AG04449 (cell line): ENCODE measurements at places on chromosomes 11 and 22.

DNA sequence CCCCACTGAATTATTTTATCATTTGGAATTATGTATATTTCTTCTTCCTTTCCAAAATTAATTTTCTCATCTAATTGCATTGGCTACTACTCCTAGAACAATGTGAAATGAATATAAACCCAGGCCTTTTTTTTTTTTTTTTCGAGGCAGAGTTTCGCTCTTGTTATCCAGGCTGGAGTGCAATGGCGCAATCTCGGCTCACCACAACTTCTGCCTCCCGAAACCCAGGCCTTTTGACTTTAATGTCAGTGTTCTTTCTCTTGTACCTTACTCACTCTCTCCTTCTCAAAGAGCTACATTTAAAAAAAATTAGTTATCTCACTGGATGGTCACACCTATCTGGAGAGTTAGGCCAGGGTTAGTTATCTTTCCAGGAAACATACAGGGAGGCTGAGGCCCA, 35.3 kb upstream of the LRRC32 start:
- no peak for DNase-seq

DNA sequence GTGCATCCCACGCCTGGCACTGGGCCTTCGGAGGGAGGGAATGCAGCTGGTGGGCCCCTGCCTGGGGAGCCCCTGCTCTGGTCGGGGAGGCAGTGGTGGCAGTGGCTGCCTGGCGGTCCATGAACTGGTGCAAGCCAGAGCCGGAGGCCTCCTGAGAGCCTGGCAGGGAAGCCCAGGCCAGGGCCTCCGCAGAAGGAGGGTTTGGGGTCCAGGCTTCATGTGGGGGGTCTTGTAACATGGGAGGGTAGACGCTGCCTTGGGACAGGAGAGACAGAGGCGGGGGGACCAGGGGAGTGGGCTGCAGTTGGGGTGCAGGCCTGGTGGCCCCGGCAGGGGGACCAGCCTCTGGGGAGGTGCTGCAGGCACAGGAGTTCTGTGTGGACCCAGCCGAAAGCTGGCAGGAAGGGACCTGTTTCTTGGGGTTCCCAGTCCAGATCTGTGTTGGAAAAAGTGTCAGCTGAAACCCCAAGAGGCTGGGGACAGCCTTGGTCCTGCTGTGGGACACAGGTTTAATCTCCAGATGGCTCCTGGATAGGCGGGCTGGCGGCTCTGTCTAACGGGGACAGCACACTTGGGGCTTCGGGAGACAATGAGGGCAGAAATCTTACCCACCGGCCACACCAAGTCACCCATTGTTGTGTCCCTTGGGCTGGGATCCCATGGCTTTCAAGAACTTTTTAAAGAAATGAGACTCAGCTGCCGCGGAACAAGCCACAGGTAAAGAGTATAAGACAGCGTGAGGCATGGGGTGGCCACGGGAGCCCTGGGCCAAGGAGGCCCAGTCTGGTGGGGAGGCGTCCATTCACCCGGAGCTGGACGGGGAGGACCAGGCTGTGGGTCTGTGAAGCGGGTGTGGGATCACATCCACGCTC, 73.5 kb downstream of the KCNQ1 start:
- no peak for DNase-seq

- DNase-seq, result no peak
These were observed 14.9 kb downstream of the PISD start for GRCh38 chr22:31647066-31647465.

DNA sequence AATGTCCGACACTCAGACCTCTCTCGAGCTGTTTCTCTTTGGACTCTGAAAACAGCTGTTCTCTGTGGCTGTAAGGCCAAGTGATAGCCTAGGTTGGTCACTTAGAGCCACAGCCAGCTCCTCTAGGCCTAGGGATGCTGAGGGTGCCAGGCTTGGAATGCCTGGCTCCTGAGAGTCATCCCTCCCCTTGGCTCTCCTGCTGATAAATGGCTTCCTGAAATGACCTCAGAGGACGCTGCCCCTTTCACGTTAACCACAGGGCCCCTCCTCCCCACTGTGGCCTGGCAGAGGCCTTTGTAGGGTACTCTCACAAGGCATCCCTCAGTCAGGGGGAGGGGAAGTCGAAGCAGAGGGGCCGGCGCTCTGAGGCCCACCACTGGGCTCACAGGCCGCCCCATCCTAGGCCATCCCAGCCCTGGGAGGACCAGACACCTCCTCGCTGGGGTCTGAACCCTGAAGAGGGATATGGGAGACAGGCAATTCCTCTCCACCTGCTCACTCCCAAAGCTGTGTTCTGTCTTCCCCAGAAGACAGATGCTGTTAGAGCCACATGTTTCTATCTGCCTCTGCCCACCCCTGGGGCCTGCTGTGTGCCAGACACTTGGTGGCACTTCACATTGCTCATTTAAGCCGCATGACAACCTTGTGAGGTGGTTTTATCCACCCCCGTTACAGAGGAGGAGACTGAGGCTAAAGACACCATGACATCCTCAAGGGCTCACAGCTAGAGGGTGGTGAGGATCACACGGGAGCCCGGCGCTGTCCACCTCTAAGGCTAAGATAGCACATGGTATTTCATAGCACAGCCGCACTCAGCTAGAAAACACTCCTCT, 50.9 kb downstream of the ARFGAP3 start:
- DNase-seq, result no peak
